ENCODE measurements at places on chromosomes 11 and 22. TPM values are rescaled to one million over a fixed set of nuclear protein-coding genes. Genes with fewer than 3 reads are reported as not detected.
A peak's percentile ranks its signal among the peaks of the same experiment; 100 is the strongest.

The CARD18 gene
- polyA plus RNA-seq = not detected

DNA sequence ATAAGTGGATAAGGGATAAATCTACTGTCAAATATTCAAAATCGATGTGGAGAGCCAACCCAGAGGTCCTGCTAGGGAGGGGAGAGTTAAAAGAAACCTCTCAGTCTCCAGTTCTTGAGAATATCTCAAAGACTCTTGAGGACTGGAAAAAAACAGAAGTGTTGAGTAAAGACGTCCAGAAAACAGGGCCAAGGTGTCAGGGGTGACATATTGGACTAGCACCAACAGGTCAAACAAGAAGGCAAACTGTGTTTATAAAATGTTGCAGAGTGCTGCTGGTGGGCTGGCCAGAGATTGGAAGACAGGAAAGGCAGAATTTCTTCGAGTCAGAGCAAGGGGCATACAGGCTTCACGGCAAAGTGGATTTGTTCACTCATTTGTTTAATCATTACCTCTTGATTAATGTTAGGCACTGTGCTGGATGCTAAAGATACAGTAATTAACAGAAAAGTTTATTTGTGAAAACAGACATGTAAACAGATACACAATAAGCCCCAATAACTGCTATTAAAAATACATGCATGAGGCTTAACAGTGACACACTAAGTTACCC lies 33.7 kb upstream of the SMPD1 start:
- H3K27me3 ChIP-seq = no peaks in the 10 kb centered on the region
- H3K27ac ChIP-seq = no peak overlapping the region
- no peaks in the 10 kb centered on the region for H3K36me3 ChIP-seq
- H3K4me1 ChIP-seq = peaks cover 15% of the 10 kb centered on the region
- peak; percentile 35 for DNase-seq

DNA sequence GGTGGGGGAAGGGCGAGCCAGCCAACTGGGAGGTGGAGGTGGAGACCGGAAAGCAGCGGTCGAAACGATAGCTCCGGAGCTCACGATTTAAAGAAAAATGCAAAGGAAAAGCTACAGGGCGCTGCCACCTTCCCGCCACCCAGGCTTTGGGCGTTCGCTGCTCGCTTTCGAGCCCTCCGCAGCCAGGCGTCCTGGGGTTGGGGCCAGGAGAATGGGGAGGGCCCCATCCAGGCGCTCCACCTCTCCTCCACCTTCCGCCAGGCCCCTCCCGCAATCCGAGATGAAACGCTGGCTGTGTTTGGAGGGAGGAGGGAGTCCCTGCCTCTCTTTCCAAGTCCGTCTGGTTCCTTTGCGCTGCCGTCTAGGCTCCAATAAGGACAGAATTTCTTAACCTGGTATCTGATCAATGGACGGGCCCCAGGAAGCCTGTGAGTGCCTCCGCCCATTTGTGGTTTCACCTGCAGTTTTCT lies 483 bp upstream of the ABTB2 start:
- H3K27ac ChIP-seq = peak overlapping the region; percentile 74
- DNase-seq = peak; percentile 88

- no peaks in the 10 kb centered on the region for H3K36me3 ChIP-seq
- H3K4me3 ChIP-seq = no peak overlapping the region
- peak; percentile 81 for DNase-seq
- no peak overlapping the region for H3K27ac ChIP-seq
- H3K27me3 ChIP-seq = no peaks in the 10 kb centered on the region
These were observed 318.7 kb downstream of the BUD13 start for GRCh38 chr11:116454020-116454645.

DNA sequence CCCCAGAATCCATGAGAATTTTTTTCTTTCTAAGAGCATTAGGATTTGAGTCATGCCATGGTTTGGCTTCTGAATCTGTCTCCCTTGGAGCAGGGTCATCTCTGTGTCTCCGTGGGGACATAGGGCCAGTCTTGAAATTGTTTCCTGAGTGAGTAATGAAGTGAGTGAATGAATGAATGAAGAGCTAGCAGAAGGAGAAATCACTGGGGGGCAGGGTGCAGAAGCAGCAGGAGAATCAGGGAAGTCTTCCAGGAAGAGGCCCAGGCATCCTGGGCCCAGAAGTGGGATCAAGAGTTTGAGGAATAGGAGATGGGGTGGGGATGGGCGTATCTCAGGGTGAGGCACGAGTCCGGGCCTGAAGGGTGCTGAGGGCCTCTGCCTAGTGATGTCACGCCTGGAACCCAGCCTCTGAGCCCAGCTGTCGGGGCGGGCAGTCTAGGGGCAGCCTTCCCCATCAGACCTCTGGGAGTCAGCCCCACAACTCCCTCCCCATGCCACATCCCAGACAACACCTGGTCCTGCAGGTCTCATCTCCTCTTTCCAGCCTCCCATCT lies 12.5 kb upstream of the MGAT3 start:
- H3K36me3 ChIP-seq = no peaks in the 10 kb centered on the region
- H3K27ac ChIP-seq = no peak overlapping the region
- peak; percentile 51 for DNase-seq
- no peak overlapping the region for H3K4me3 ChIP-seq

The MMP13 gene
- not detected for polyA plus RNA-seq

GRCh38 chr11:76096552-76096951 lies 109.8 kb downstream of the WNT11 start:
- no peak overlapping the region for H3K4me3 ChIP-seq
- H3K27ac ChIP-seq = no peak overlapping the region
- DNase-seq = no peak
- H3K4me1 ChIP-seq = no peaks in the 10 kb centered on the region

DNA sequence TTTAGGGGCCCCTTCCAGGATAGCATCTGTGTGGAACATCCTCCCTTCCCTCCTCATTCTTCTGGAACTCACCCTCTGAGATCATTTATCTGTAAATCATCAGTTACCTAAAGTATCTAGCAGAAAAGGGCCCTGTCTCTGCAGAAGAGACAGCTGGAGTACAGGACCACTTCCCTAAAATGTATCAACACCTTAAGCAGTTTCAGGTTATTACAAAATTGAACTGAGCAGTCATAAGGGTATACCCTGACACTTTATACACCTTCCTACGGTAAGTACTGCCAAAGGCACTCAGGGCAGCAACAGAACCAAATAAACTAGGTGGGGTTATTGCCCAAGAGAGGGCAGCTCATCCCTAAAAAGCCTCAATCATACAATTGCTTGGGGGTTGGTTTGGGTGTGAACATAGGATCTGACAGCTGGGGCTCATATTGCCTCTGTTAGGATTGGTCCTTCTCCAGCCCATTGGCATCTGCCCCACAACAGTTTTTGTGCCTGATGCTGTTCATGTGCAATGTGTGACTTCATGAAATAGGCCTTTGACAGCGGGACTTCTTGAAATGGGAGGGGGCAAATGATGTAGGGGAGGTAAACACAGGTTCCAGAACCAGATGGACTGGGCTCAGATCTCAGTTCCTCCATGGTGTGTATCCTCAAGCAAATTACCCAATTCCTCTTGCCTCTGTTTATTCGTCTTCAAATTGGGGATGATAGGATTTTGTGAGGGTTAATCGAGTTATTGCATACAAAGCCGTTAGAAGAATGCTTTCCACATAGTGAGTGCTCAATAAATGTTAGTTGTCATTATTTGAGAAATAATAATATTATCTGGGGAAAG lies 2.9 kb downstream of the POU2AF3 start:
- no peaks in the 10 kb centered on the region for H3K4me1 ChIP-seq
- no peaks in the 10 kb centered on the region for H3K36me3 ChIP-seq
- H3K27ac ChIP-seq = no peak overlapping the region
- DNase-seq = no peak

The OR51F1 gene
- not detected for polyA plus RNA-seq

GRCh38 chr11:27405134-27405533 lies 42.1 kb upstream of the CCDC34 start:
- no peak overlapping the region for H3K4me3 ChIP-seq
- no peak overlapping the region for H3K27ac ChIP-seq
- H3K4me1 ChIP-seq = no peaks in the 10 kb centered on the region
- no peak for DNase-seq
- H3K36me3 ChIP-seq = no peaks in the 10 kb centered on the region

- no peak overlapping the region for H3K4me3 ChIP-seq
- no peaks in the 10 kb centered on the region for H3K36me3 ChIP-seq
- no peak for DNase-seq
- no peak overlapping the region for H3K27ac ChIP-seq
These were observed 27.0 kb downstream of the GDPD5 start for GRCh38 chr11:75498556-75499255.

GRCh38 chr22:43262990-43263644 lies 76.2 kb upstream of the TTLL12 start:
- H3K4me3 ChIP-seq = no peak overlapping the region
- H3K27me3 ChIP-seq = no peaks in the 10 kb centered on the region
- H3K36me3 ChIP-seq = no peaks in the 10 kb centered on the region

The NXPE4 gene
- polyA plus RNA-seq = 0.34 TPM

The OR4D6 gene
- polyA plus RNA-seq = not detected

The OR9Q2 gene
- not detected for polyA plus RNA-seq

GRCh38 chr22:26471522-26471921 lies 12.1 kb downstream of the HPS4 start:
- peaks cover 11% of the 10 kb centered on the region for H3K36me3 ChIP-seq
- H3K27me3 ChIP-seq = no peaks in the 10 kb centered on the region
- no peak for DNase-seq

The CTSW gene
- polyA plus RNA-seq = 1.3 TPM

GRCh38 chr11:19398273-19398672 lies 157.5 kb upstream of the E2F8 start:
- H3K4me1 ChIP-seq = peaks cover 3% of the 10 kb centered on the region
- no peaks in the 10 kb centered on the region for H3K36me3 ChIP-seq
- DNase-seq = no peak
- H3K27me3 ChIP-seq = no peaks in the 10 kb centered on the region
- H3K4me3 ChIP-seq = no peak overlapping the region

DNA sequence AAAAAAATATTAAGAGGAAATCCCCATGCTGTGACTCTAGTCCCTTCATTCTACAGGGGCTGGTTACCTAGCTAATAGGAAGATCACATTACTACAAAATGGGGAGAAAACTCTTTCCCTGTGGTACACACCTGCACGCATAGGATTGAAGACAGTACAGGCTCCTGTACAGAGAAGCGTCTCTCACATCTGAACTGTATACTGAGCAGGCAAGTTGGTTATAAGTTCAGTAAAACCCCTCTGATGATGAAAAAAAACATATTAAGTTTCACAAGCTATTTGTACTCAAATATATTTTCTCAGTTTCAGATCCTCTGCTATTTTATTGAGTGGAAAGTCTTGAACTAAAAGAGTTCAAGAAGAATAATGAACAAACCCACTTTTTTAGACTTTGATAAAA lies 156.9 kb upstream of the HSD17B12 start:
- H3K36me3 ChIP-seq = no peaks in the 10 kb centered on the region
- H3K4me1 ChIP-seq = no peaks in the 10 kb centered on the region
- no peaks in the 10 kb centered on the region for H3K27me3 ChIP-seq

The SCGB1D2 gene
- 5.6 TPM for polyA plus RNA-seq

DNA sequence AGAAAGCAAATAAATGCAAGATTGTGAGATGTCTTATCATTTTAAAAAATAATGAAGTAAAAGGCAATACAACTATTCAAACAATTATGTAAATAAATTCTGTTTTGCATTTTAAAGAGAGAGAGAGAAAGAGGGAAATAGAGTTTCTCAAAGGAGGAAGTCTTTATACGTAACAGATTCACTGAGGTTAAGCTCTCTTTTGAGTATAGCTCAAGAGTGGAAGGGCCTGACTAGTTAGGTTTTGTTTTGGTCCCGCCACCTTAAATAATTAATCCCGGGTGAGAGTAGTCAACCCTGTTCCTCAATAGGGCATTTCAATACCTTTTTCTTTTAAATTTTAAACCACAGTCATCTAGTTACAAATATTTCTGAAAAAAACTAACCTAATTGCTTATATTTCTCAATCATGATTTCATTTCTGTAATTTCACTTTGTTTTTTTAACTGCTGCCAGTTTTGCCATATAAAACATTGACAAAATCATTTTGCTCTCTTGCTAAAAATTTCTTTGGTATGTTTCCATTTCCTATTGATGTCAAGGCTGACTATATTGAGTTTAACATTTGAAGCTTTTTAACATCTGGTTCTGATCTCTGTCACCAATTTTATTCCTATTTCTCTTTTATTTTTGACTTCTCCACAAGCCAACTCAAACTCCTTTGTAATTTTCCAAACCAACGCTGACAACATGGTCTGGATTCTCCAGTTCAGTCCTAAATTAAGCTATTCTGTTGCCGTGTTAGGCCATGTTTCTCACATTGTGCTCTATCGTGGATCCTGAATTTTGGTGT lies 10.3 kb downstream of the OR10D3 start:
- no peaks in the 10 kb centered on the region for H3K36me3 ChIP-seq
- H3K27ac ChIP-seq = no peak overlapping the region
- no peak for DNase-seq
- no peaks in the 10 kb centered on the region for H3K4me1 ChIP-seq
- no peak overlapping the region for H3K4me3 ChIP-seq

The ART1 gene
- not detected for polyA plus RNA-seq

The POTEH gene
- polyA plus RNA-seq = not detected

The SLC37A4 gene
- 115 TPM for polyA plus RNA-seq

DNA sequence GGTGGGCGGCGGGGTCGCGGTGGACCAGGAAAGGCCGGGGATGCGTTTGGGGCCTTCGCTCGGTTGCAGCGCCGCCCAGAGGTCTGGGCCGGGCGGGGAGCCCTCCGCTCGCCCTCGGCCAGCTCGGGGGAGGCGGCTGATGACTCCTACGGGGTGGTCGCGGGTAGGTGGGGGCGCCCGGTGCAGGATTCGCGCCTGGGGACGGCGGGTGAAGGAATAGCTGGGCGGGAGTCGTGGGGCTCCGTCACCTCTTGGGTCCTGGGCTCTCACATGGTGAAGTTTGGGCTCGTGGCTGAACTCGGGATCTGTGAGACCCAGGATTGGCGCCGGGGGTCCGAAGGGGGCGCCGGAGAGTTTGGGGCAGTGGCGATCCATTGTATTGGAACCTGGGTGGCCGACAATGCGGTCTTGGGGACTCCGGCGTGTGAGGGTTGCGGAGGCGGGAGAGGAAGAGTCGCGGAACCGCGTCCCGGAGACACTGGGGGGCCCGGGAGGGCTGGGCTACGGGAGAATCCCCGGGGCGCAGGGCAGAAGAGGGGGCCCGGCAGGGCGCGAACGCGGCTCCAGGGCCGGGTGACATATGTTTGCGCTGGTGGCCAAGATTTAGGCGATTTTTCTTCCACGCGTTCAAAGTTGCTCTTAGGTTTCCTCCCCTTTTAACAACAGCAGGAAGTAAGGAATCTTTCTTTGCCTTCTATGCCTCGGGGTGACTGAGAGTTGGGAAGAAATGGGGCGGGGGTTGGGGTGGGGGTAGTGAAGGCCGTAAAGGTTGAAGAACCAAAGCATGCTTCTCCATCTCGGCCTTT lies 935 bp downstream of the QSER1 start:
- H3K4me3 ChIP-seq = peak overlapping the region; percentile 72
- peak overlapping the region; percentile 77 for H3K27ac ChIP-seq
- DNase-seq = peak; percentile 86
- H3K36me3 ChIP-seq = no peaks in the 10 kb centered on the region

DNA sequence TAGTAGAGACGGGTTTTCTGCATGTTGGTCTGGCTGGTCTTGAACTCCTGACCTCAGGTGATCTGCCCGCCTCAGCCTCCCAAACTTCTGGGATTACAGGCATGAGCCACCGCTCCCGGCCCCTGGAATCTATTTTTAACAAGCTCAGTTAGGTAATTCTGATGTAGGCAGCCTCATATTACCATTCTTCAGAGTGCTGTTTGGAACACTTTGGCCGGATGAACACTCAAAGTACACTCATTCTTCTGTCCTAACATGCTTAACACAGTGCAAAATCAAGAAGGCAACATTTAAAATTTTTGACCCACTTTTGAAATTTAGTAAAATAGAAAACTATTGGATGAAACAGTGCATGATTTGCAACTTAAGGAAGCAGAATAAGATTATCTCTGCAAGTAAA lies 586.7 kb upstream of the CHORDC1 start:
- H3K4me1 ChIP-seq = no peaks in the 10 kb centered on the region
- no peak overlapping the region for H3K27ac ChIP-seq
- no peak overlapping the region for H3K4me3 ChIP-seq

All from kidney (tissue), 22 donors.